ENCODE measurements at places on chromosomes 1 and 21. TPM values are rescaled to one million over a fixed set of nuclear protein-coding genes. Genes with fewer than 3 reads are reported as not detected.
A peak's percentile ranks its signal among the peaks of the same experiment; 100 is the strongest.

DNA sequence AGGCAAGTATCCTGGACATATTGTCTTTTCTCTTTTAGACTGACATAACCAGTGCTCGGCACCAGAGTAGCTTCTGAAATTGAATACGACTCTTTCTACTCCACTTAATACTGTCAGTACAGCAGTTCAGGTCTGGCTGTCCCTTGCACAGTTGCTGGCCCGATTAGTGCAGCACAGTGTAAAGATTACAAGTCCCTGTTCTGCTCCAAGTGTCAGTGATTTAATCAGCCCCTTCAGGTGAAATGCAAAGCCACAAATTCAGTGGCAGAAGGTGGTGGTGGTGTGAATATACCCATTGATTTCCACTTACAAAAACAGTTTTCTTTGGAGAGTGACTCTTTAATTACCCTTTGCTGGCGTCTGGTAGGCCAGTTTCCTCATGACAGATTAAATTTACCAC, 545.4 kb downstream of the ADGRL2 start:
- no peak for DNase-seq

DNA sequence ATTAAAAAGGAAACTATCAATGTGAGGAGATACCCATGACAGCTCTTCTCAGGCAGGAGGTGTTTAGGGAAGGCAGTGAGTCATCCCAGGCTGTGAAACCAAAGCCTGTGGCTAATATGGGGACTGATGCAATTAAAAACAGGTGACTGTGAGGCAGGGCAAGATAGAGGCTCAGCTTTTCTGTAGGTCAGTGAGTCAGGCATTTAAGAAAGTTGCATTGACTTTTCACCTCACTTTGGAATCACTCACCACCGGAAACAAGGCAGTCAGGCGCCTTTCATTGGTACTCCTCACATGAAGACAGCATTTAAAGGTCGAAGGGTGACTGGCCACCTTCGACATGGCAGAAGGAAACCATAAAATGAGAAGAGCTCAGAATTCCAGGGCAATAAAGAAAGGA, 54.5 kb downstream of the PAPPA2 start:
- DNase-seq, result no peak

DNA sequence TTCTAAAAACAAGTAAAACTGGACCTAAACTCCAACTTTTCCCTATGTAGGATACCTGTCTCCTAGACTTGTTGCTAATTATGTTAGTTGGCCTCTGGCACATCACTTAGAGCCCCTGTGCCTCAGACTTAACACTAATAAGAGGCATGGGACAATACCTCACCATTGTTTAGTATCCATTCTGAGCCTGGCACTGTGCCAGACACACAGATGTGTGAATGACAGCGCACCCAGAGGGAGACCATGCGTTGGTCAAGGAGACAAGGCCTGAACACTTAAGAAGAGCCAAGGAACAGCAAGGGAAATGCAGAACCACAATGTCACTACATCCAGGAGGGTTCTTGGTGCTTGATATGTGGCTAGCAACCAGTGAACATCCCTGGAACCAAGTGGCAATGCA, 189.1 kb downstream of the FGGY start:
- no peak for DNase-seq

DNA sequence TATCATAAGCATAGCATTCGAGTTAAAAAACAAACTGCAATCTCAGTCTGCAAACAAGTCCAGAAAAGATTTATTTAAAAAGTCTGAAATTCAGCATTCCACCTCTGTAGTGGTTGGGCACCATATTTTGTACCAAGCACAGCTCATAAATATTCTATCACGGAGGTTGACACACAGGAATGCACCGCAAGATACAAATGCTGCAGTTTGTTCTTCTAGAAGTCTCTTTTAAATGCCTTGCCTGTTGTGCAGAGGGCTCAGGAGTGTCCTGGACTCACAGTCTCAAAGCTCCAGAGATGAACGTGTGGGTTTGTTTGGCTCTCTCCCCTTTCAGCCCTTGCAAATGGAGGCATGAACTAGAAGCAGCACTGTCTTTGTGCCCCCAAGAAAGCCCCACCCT, 212.4 kb upstream of the USP24 start:
- no peak for DNase-seq

GRCh38 chr1:224406216-224406615, 28.4 kb downstream of the WDR26 start:
- DNase-seq, result no peak

GRCh38 chr1:210981490-210981889, 152.5 kb downstream of the KCNH1 start:
- no peak for DNase-seq

DNA sequence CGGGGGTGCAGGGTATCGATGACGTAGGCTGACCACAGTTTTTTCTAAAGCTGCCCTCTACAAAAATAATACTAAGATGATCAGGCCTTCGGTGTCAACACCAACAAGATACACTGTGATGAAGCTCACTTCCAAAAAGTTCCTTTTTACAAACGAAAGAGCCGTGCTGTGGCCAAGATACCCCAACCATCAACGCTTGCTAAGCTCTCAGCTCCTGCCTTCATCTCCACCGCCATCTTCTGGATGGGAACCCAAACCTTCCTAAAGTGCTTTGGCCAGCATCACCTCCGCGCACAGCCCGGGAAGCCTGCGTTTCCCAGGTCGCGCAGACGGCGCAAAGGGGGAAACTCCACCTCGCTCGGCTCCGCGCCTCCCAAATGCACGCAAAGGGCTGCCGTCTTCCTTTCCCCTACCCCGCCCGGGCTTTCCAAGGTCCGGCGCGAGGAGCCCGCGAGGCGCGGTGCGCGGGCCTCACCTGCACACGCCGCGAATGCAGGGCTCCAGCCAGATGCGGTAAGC, 541 bp downstream of the USP48 start:
- peak; percentile 53 for DNase-seq

- no peak for DNase-seq
Measured at GRCh38 chr1:161171191-161171590, 5.0 kb downstream of the PPOX start.

DNA sequence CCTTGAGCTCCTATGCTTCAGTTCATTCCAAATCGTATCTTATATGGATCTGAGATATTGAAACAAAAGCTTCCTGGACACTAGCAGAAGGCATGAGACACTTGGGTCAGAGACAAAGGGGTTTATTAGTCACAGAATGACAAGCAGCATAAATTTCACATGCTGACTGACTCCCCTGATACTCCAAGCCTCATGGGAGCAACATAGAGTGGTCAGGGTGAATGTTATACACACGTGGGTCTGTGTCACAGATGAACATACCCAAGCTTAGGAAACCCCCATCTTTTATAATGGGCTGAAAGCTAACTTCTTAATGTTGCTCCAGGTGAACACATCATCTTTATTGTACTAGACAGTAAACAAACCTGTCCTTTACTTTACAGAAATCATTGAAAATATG, 599.9 kb upstream of the RGS18 start:
- no peak for DNase-seq

DNA sequence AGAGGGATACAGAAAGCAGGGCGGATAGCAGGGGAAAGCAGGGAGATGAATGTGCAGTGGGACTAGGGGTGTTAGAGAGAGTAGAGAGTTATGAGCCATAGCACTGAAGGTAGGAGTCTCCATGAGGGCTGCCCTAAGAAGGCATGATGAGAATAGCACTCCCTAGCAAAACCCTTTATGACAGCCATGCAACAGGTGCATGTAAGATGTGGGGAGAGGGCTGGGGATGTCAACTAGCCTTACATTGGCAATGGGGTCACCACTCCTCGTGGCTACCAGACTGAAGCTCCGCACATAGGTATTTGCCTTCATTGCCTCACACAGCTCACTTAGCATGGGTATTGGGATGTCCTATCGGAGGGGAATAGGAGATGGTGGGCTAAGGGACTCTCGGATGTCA, 4.6 kb downstream of the TMOD4 start:
- DNase-seq, result no peak

DNA sequence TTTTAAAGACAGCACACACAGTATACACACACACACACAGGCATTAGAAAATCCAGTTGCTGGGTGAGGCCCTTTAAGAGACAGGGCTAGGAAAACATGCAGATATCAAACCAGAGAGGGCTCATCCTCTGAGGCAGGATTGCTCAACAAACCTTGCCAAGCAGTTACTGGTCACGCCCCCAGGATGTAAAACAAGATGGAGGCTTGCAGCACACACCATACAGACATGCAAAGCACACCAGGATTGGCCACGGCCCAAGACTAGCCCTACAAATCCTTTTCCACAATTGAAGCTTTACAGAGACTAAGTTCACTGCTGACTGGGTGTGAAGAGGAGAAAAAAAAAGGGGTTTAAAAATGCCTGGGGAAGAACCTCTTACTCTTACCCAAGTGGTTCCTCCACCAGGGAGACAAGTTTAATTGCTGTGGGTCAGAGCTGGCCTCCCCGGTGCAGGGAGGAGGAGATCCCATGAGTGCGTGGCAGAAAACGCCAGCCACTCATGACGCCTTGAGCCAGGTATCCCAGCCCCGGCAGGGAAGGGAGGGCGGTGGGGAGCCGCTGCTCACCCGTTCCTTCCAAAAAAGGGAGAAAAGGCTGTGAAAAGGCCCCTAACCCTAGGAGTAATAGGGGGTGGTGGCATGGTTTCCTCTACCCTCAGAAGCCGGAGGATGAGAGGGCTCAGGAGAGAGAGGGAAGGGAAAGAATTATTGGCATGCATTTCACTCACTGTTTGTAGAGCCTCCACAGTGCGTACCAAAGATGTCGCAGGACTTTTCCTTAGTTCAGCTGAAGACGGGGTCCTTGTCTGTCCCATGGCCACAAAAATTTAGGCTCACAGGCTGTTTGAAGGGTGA, 594.6 kb upstream of the ZP4 start:
- no peak for DNase-seq

The CSMD2 gene
- total RNA-seq, result not detected

The DDAH1 gene
- total RNA-seq, result not detected

The WDR64 gene
- not detected for total RNA-seq

The TFF2 gene
- not detected for total RNA-seq

The PTCH2 gene
- 1.5 TPM for total RNA-seq

The TRIM45 gene
- 1.5 TPM for total RNA-seq

The CTSK gene
- total RNA-seq, result 3.3 TPM

The RGS13 gene
- not detected for total RNA-seq

All from activated naive CD4-positive, alpha-beta T cell treated with anti-CD3 and anti-CD28 coated beads, Interleukin-2, amount 50 U/mL, for 72 hours (primary cell).